ENCODE measurements at places on chromosomes 3 and 15. TPM values are rescaled to one million over a fixed set of nuclear protein-coding genes. Genes with fewer than 3 reads are reported as not detected.

DNA sequence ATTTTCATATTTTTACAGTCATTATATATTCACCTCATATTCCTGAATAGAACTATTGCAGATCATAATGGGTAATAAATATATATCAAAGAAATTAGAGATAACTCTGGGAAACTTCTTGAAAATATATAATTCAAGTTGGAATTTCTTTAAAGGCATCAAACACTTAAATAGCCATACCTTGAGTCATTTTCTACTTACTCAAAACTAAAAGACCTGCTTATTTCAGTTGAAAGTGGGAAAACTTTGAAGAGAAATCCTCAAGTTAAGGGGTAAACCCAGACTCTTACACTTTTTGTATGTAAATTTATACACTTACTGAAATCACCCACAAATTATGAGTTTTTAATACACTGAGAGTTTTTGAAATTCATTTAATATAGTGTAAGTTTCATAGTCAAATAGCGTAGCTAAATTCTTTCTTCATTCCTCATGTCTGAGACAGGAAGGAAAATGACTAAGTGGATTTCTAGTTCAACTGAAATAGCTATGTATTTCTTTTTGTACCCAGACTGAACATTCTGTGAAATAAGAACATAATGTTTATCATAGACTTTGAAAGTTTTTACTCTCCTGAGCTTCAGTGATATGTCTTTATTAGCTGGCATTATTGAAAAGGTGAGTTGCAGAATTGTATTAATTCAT is 4.6 kb upstream of the ALCAM start:
- no peak overlapping the region for H3K4me3 ChIP-seq
- no peak overlapping the region for H3K27ac ChIP-seq
- peaks cover 2% of the 10 kb centered on the region for H3K4me1 ChIP-seq
- H3K36me3 ChIP-seq = no peaks in the 10 kb centered on the region
- no peak for DNase-seq
- H3K27me3 ChIP-seq = no peaks in the 10 kb centered on the region

GRCh38 chr3:107987036-107987939 is 103.5 kb downstream of the CD47 start:
- H3K4me1 ChIP-seq = peaks cover 45% of the 10 kb centered on the region
- H3K27ac ChIP-seq = peak overlapping the region; percentile 42
- no peaks in the 10 kb centered on the region for H3K36me3 ChIP-seq
- no peak overlapping the region for H3K4me3 ChIP-seq

DNA sequence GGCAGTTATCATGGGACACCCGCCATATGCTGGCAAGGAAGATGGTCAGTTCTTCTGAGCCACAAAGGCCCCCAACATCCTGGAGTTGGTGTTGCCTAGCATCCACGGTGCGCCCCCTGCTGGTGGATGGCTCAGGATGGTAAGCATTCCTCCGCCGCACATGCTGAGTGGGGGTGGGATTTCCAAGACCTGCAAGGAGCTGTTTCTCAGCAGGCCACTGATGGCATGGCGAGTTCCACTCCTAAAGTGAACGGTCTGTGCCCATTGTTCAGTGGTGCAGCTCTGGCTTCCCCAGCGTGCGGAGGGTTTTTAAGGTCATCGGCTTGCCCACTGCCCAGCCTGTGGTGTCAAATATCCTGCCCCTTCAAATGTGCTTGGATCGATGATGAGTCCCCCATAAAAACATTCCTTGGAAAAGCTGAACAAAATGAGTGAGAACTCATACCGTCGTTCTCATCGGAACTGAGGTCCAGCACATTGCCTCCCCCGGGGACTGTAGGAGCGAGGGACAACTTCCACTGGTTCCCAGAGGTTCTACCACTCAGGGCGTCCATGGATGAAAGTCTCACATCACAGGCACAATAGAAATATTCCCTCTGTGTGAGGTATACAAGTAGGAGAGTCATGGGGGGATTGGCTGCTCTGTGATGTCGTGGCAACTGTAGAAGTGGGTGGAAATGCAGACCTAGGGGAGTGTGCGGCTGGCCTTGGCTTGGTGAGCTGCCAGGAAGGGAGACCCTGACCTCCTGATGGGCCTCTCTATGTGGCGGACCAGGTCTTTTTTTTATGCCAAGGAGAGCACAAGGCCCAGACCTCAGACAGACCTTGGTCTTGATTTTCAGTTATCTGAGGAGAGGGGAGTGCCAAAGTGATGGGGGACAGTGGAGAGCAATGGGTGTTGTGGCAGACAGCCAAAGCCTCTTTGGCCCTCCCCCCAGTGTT is 102.0 kb downstream of the SNRPN start:
- no peak for DNase-seq
- H3K36me3 ChIP-seq = peaks cover 45% of the 10 kb centered on the region
- no peaks in the 10 kb centered on the region for H3K27me3 ChIP-seq
- H3K4me3 ChIP-seq = no peak overlapping the region

GRCh38 chr3:175980486-175981090 is 1121.5 kb downstream of the NAALADL2 start:
- no peaks in the 10 kb centered on the region for H3K27me3 ChIP-seq
- no peaks in the 10 kb centered on the region for H3K4me1 ChIP-seq
- H3K27ac ChIP-seq = no peak overlapping the region
- H3K4me3 ChIP-seq = no peak overlapping the region
- H3K36me3 ChIP-seq = no peaks in the 10 kb centered on the region

DNA sequence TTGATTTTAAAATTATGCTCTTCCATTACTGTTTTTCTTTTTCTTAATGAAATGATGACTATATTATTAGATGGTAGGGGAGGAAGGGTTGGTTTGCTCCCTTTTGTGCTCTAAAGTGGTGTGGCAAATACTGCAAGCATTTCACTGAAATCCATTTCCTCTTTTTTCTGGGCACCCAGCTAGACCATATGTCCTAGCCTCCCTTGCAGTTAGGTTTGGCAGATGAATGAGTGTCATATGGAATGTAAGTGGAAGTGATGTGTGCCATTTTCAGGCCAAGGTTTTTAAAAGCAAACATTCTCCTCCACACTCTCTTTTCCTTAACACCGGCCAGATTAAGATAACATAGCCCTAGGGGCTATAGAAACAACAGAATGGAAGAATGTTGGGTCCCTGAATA is 363.0 kb downstream of the FGF12 start:
- no peak overlapping the region for H3K4me3 ChIP-seq
- DNase-seq = no peak
- no peaks in the 10 kb centered on the region for H3K27me3 ChIP-seq
- no peak overlapping the region for H3K27ac ChIP-seq
- no peaks in the 10 kb centered on the region for H3K4me1 ChIP-seq
- H3K36me3 ChIP-seq = no peaks in the 10 kb centered on the region

MORC1 gene
- total RNA-seq = not detected

DNA sequence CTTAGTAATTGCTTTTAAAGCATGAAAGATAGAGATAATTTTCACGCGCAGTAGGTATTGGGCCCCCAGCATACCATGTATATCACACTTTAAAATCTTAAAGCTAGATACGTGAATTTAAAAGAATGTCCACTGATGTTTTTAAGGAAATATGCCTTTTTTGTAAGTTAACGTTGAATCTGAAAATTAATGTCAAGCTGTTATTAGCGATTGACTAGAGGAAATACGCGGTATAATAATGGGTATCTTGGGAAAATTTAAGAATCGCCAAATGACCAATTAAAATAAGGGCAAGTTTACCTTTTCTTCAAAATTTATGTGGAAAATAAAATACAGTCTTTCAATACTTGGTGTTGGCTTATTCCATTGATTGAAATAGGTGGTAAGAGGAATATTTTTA is 13.3 kb upstream of the CHD2 start:
- peaks cover 62% of the 10 kb centered on the region for H3K36me3 ChIP-seq
- DNase-seq = no peak
- H3K27me3 ChIP-seq = no peaks in the 10 kb centered on the region
- peak overlapping the region; percentile 99 for H3K27ac ChIP-seq
- peak overlapping the region; percentile 70 for H3K4me3 ChIP-seq

GRCh38 chr3:112477891-112478290 is 21.4 kb downstream of the BTLA start:
- H3K36me3 ChIP-seq = no peaks in the 10 kb centered on the region
- H3K27me3 ChIP-seq = no peaks in the 10 kb centered on the region
- H3K4me1 ChIP-seq = peaks cover 13% of the 10 kb centered on the region
- DNase-seq = no peak
- no peak overlapping the region for H3K4me3 ChIP-seq
- no peak overlapping the region for H3K27ac ChIP-seq
